Left forelimb (tissue), 1 donor: ENCODE measurements at places on chromosomes 7 and 10.

- no peak for DNase-seq
Observed at GRCh38 chr10:31393844-31394243, 74.8 kb downstream of the ZEB1 start.

- no peak for DNase-seq
Observed at GRCh38 chr10:43852644-43853214, 204.0 kb upstream of the ZNF32 start.

DNA sequence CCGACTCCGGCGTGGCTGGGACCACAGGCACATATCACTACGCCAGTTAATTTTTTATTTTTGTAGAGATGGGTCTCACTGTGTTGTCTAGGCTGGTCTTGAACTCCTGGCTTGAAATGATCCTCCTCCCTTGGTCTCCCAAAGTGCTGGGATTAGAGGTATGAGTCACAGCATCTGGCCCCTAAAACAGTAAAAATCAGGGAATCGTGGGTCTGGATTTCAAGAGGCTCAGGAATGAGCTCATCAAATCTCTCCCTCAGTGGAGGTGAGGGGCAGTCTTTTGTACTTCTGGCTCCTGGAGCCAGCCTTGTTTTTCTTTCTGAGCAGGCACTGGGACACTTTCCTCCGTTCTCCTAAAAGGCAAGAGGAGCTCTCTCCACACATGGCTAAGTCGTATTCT lies 32.1 kb upstream of the RHEB start:
- DNase-seq = no peak

DNA sequence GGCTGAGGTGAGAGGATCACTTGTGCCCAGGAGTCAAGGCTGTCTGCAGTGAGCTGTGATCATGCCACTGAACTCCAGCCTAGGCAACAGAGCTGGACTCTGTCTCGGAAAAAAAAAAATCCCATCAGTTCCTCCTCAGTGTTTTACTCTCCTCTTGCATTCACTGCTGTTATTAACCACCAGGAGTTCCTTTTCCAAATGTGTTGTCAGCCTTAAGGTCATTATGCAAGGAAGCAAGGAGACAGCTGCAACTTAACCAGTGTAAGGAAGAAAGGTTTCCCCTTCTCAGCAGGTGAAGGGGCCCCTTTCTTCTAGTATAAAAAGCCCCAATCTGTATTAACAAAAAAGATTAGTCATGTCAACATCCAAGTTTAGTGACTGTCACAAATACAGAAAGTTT lies 86.6 kb upstream of the LEP start:
- DNase-seq = no peak

- peak; percentile 86 for DNase-seq
Observed at GRCh38 chr10:17229717-17229966, 1.6 kb downstream of the VIM start.

DNA sequence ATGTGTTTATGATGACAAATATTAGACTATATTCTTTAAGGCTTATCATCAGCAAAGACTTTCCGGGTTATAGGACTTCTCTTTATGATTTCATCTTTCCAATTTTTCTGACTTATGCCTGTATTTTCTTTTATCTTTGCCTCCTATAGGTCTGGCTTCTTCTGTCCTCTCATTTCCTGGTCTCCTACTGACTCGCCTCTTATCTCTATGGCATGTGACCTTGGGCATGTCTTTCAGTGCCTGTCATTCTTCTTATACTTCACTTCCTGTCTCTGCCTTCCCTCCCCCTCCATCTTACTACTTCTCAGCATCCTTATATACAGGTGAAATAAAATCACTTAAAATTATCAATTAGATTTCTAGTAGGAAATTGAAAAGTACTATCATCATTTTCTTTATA lies 42.2 kb downstream of the PCDH15 start:
- no peak for DNase-seq

DNA sequence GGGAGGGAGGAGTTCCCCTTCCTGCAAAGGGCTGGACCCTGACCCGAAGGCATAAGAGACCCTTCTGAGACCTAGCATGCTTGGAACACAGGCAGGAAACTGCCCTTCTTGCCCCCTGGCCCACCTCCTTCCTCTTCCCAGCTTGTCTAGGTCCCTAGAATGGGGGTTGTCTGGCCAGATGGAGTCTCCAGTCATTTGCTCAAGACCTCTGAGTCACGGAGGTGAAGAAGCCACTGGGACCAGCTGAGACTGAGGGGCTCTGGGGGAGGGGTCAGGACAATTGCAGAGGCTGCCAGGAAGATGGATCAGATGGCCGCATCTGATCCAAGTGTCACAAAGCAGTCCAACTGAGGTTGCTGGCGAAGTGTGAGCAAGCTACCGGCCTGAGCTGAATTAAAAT lies 46.2 kb downstream of the COL13A1 start:
- DNase-seq = no peak

DNA sequence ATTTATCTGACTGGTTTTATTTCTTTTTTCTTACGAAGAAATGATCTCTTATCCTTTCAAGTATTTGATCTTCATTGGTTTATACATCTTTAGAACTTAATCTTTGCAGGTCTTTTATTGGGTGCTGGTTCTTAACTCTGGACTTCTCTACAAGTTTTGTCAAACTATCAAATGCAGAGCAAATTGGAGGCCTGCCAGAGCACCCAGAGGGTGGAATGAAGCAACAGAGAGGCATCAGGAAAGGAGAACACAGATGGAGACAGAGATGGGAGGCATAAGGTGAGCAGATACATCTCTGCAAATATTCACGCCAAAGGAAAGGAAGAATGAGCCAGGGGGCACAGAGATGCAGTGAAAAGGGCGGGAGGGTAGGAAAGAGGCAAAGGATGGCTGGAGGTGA lies 130.3 kb downstream of the PKD1L1 start:
- no peak for DNase-seq

GRCh38 chr10:128035557-128035973 lies 90.7 kb downstream of the MKI67 start:
- DNase-seq = no peak

- DNase-seq = no peak
Observed at GRCh38 chr7:103349805-103350204, 2.4 kb downstream of the PSMC2 start.

DNA sequence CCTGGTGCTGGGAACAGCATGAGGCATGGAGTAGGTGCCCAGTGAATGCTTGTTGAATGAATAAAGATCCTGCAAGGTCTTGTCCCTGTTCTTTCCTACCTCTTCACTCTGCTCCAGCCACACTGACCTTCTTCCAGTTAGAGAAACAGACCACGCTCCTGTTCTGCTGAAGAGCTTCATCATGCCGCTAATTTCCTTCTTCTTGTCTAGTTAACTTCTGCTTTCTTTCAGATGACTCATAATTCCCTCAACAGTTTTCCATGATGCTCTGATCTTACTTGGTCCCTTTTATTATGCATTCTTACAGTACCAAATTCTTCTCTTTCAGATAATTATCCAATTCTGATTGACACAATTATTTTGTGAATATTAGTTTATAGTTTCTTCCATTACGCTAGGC lies 59.5 kb upstream of the C1QL3 start:
- DNase-seq = no peak

DNA sequence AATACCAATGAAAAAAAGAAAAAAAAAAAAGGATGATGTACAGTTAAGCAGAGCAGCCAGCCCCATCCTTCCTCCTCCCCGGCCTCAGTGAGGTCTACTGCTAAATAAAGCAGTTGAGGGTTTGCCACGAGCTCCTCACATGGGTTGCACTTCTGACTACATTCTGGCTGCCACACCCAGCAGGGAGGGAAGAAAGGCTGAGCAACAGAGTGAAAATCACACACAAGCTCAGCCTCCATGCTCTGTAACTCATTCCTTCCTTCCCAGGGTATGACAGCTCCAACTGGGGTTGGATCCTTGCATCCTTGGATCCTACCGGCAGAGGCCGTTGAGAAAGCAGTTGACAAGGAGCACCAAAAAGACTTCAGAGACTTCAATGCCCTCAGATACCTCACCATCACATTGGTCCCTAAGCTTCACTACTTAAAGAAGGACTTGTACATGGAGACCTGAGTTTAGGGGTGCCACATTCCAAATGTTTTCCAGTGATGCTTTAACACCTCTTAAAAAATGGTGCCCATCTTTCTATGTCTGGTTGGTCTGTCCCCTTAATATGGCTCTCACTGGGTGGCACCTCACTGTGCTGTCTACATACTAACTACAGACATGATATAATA lies 52.9 kb upstream of the PIK3CG start:
- DNase-seq = no peak

DNA sequence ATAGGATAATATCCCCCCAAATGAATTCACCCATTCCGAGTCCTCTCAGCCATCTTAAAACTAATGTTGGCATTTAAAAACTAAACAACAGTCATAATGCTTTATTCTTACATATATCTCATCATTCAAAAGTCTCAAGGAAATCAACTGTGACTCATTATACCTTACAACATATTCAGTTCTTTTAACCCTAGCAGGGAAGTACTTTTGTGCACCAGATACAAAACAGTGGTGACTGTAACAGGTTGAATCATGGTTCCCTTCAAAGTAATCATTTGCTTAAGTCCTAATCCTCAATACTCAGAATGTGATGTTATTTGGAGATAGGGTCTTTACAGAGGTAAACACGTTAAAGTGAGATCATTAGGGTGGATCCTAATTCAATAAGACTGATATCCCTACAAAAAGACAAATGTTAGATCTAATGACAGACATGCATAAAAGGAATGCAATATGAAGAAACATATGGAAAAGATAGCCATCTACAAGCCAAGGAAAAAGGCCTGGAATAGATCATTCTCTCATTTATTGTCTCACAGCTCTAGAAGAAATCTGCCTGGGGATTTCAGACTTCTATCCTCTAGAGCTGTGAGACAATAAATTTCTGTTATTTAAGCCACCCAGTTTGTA lies 42.3 kb downstream of the RELN start:
- DNase-seq = no peak

GRCh38 chr7:52129278-52129677 lies 812.7 kb upstream of the COBL start:
- DNase-seq = no peak

DNA sequence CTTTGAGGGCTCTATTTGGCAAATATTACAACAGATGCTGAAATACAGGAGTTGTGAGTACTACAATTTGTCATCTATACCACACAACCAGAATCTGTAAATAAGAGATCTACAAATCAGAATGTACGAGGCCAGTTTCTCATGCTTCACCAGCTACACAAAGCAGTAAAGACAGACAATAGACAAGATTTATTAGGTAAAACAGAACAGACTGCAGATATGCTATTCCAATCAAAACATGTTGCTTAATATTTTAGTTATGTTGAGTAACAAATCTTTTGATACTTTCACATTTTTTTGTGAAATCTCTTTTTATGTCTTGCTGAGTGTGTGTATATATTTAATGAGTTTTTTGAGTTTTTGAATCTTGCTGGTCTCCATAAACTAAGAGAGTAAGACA lies 109.1 kb downstream of the CHCHD3 start:
- no peak for DNase-seq

GRCh38 chr10:22685926-22686325 lies 28.5 kb downstream of the PIP4K2A start:
- DNase-seq = no peak

DNA sequence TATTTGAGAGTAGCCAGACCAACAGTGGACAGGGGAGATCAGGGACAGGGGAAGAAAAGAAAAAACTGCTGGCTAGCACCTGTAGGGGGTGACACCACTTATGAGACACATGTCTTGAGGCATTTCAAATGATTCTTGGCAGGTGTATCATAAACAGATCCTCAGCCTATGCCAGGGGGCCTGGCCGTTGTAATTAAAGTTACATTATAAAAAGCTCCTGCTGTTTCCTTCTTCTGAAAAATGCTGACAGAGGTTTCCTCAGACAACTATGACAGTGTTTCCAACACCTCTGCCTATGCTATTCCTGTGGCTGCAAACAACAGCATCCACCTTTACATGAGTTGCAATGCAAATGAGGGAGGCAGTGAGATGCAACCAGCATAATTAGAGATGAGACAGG lies 281.0 kb upstream of the PTER start:
- DNase-seq = no peak

DNA sequence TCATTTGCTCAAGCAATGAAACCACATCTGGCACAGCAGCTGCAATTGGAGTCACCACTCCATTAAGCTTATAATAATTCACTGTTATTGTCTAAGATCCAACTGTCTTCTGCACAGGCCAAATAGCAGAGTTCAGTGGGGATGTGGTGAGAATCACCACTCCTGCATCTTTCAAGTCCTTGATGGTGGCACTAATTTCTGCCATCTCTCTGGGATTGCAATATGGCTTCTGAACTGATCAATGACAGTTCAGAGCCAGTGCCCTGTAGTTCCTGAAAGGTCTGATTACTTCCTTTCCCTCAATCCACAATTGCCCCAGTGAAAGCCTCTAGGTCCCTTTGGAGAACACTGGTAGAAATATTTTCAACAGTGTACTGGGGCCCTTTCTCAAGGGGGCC lies 6.4 kb downstream of the IGFBP1 start:
- no peak for DNase-seq

- DNase-seq = no peak
Observed at GRCh38 chr7:18103436-18104218, 76.0 kb upstream of the PRPS1L1 start.

DNA sequence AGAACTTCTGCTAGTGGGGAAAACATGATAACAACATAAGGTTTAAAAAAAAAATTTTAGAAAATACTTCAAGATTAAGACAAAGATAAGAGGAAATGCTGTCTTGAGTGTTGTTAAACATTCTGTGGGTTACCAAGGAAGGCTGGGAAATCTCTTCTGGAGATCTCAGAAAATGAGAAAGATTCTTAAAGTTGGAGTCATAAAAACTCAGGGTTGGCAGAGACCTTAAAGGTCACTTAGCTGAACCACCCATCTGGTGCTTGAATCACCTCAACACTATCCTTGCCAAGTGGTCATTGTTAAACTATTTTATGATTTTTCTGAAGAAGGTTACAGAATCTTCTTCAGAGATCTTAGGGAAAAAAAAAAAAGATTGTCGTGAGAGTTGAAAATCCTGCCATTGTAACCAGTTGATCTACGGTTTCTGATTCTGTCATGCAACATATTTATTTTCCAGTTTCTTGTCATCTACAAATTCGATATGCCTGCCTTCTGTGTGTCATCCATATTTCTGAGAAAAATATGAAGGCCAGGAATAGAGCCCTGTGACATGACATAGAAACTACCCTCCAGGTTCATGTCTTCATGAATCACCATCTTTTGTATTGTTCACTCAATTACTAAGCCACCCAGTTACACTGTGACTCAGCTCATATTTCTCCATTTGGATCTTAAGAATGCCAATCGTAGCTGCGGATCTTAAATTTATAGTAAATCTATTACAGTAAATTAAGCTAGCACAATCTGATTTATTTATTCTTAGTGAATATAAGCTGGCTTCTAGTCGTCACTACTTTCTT lies 179.2 kb downstream of the ST7 start:
- no peak for DNase-seq

DNA sequence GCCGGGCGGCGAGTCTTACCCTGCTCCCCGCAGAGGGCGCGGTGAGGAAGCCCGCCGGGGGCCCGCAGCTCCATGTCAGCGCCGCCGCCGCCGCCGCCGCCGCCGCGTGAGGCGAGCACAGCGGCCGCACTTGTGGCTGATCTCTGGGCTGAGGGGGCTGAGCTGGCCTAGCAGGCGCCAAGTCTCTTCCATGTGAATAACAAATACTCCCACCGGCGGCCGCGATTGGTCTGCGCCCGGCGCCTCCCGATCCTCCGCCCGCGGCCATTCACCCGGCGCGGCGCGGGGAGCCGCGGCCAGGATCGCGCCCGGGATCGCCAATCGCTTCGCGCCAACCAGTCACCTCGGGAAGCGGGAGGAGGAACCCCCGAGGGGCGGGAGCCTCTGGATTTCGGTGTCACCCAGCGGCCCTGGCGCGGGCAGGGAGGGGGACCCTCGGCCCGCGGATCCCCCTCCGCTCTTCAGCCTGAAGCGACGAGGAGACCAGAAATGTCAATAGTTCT lies at the start of gene GRM8:
Gene GRM8 (minus strand): TSS at position 164 of the 503 bp plus-strand sequence.
- peak; percentile 74 for DNase-seq
